ENCODE measurements at places on chromosomes 2 and 18.

DNA sequence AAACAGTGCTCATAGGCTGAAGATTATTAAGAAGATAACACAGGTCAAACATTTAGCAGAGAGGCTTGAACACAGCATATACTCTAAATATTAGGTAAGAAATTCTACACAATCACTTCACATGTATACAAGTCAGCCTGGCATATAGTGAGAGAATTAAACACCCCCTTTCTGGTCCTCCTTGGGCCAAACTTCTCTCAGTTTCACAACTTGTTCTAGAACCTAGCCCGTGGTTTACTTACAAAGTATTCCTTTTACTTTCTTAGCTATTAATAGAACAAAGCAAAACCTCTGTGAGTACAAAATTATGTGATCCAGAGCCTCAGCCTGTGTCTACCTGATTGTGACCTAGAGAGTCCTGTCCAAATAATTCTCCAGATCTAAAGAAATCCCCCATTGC, 562.8 kb downstream of the TNS1 start:
- DNase-seq, result peak; percentile 33

- no peak for DNase-seq
Observed at GRCh38 chr2:907706-908105, 42.9 kb upstream of the SNTG2 start.

GRCh38 chr18:60053747-60054304, 154.0 kb downstream of the PMAIP1 start:
- peak; percentile 100 for DNase-seq

GRCh38 chr18:38940863-38941531, 1375.4 kb upstream of the CELF4 start:
- DNase-seq, result peak; percentile 100

DNA sequence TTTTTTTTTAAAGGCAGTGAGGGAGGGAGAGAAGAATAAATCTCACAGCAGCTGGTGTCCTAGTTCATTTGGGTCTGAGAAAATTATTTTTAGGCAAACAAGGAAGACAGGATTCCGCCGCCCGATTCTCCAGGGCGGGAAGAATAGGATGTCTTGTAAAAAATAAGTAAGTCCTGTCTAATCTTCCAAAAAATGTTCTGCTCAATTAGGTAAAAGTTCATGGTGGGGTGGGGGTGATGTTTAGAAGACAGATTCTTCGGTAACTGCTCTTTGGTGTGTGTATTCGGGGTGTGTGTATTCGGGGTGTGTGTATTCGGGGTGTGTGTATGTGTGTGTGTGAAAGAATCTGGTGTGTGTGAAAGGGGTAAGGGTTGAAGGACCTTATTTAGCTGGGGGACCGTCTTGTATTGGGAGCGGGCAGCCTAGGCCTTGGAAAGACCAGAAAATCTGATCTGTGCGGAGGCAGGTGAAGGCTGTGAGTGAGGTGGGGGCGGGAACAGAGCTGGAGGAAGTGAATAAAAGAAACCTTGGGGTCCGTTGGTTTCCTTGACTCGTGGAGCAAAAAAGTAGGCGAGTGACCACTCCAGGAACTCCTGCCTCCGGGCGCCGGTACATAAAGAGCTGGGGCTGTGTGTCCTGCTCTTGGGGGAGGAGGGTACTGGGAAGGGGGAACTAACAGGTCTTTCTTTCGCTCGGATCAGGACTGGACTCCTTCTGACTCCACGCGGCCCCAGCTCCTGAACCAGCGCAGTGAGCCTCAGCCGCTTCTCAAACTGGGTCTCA, 4.4 kb upstream of the PAX3 start:
- no peak for DNase-seq

GRCh38 chr2:39682066-39682692, 16.5 kb downstream of the TMEM178A start:
- DNase-seq, result no peak

- DNase-seq, result no peak
Observed at GRCh38 chr2:197378086-197378485, 56.7 kb downstream of the SF3B1 start.

GRCh38 chr2:121505005-121505404, 25.7 kb upstream of the RNU4ATAC start:
- DNase-seq, result peak; percentile 98

DNA sequence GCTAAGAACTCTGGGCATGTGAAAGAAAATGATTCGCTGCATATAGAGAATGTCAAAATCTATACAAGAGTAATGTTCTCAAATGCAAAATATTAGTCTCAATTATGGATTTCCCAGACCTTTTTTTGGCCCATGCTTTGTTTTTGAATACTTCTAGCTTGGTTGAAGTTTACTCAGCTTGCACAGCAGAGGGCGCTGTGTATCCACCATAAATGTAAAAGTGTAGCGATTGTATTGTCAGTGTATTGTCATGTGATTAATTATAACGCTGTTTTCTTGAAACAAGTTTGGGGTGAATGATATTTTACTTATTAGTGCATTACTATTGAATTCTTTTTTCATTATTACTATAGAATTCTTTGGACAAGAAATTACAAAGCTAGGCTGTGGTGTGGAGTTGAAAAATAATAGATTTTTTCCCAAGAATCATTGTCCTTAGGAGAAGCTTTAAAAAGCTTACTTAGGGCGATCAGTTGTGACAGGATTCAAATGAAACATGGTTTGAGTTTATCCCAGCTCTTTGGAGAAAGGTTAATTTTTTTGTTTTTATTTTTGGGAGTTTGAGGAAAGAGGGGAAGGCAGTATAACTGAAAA, 98.3 kb downstream of the PIK3C3 start:
- peak; percentile 56 for DNase-seq

DNA sequence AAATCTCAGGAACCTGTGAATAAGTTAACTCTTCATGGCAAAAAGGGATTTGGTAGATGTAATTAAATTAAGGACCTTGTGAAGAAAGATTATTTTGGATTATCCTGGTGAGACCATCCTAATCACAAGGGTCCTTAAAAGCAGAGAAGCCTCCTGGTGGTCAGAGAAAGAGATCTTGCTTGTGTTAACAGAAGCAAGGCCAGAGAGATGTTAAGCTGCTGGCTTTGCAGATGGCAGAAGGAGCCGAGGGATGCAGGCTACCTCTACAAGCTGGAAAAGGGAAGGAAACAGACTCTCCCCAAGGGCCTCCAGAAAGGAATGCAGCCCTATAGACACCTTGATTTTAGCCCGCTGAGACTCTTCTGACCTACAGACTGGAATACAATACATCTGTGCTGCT, 197.0 kb downstream of the STK39 start:
- DNase-seq, result no peak

GRCh38 chr2:173692068-173692467, 273.1 kb downstream of the SP3 start:
- no peak for DNase-seq

- DNase-seq, result no peak
Observed at GRCh38 chr2:1140389-1141003, 189.8 kb downstream of the SNTG2 start.

DNA sequence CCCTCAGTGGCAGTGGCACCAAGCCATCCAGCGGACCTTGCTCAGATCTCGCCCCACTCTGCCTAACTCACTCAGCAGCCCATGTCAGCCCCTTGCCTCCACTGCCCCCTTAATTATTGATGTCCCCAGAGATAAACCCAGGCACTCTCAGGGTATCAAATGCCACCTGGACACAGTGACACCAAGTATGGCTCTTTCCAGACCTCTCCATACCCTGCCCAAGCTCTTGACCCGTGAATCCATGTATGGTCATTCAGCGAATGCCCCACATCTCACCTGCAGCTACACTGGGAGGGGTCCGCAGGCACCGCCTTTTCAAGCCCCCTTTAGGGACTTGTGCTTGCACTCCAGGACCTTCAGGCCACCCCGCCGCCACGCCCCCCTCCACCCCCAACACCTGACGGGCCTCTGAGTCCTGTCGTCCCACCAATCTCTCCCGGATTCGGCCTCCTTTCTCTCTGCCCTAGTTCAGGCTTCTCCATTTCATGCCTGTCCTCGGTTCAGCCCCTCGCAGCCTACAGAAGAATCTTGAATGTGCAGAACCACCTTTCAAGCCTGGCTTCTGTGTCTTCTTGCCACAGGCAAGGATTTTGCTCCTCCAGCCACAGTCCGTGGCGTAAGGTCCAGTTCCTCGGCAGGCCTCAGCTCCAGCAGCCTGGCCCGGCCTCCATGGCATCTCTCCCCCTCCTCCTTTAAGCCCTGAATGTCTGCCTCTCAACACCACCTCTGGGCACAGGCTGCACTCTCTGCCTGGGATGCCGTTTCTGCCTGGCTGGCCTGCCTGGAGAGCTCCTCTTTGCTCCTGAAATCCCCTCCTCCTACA, 54.1 kb upstream of the ODC1 start:
- no peak for DNase-seq

DNA sequence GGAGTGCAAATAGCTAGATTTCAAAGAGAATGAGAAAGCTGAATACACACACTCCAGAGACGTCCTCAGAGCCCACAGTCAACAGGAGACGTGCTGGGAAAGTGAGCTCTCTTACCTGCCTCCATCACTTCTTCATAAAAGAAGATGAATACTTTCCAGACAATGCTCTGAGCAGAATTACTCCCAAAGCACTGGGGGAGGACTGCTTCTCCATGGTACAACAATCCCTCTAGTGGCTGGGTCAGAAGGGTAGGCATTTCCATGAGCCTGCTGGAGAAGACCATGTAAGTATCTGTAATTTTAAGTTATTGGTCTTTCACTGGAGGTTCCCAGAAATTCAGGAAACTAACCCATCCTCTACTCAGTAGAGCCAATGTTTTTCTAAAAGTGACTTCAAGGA, 190.3 kb downstream of the RBM43 start:
- DNase-seq, result peak; percentile 29

- DNase-seq, result no peak
Observed at GRCh38 chr2:118902266-118903028, 39.5 kb upstream of the MARCO start.

- no peak for DNase-seq
Observed at GRCh38 chr2:216665717-216666116, 29.6 kb downstream of the IGFBP5 start.

DNA sequence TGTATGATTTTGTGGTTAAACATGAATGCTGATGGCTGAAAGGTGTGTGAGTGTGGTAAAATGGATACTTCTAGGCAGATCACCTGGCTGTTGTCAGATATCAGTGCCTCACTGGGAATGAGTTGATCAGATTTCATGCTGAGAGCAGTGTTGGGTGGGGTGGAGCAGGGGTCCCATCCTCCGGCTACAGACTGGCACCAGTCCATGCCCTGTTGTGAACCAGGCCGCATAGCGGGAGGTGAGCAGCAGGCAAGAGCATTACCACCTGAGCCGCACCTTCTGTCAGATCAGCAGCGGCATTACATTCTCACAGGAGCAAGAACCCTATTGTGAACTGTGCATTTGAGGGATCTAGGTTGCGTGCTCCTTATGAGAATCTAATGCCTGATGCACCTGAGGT, 78.7 kb downstream of the GLI2 start:
- no peak for DNase-seq

- peak; percentile 46 for DNase-seq
Observed at GRCh38 chr2:118865106-118865505, 17.7 kb upstream of the EN1 start.

- peak; percentile 5 for DNase-seq
Observed at GRCh38 chr18:61892683-61893308, at the start of gene RNF152. Gene RNF152, minus strand, starts transcription at chr18:61893007. Its CDS starts 76,544 bp downstream, at chr18:61816463.

- peak; percentile 87 for DNase-seq
Observed at GRCh38 chr2:8103085-8103708, 578.7 kb upstream of the ID2 start.

GRCh38 chr18:76202322-76202721, 292.7 kb downstream of the ZNF516 start:
- no peak for DNase-seq

DNA sequence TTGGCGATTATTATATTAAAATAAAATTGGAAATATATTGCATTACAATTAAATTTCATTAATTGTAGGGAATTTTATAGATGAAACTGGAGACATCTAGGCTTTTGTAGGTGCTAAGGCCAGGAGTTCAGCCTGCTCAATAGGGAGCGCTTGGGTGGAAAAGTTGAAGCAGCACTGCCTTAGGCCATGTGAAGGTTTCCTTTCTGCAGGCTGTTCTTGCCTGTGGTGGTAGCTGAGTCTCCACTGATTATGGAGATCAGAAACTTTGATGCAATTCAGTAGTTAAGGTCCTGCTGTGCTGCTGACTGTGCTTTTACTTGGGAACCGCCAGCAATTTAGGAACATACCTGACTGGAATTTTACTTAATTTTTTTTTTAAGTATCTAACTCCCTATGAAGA, 179.9 kb upstream of the BOD1L2 start:
- DNase-seq, result no peak

- DNase-seq, result no peak
Observed at GRCh38 chr18:652131-652530, 5.3 kb upstream of the TYMS start.

DNA sequence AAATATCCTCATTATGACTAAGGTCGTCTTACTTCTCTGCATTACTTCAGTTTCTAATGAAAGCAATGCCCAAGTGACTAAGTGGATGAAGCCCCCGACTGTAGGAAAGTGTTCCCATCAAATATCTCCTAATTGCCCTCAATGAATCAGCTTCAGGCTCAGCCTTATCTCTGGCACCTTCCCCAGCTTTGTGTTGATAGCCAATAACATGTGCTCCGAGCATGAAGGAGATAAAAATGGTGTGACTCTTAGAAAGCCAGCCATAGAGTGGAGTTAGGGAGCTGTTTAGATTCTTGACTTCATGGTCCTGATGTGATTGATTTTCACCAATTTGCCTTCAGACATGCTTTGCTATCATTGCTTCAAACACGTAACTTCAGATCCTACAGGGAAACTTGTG, 339.2 kb upstream of the NRP2 start:
- no peak for DNase-seq

DNA sequence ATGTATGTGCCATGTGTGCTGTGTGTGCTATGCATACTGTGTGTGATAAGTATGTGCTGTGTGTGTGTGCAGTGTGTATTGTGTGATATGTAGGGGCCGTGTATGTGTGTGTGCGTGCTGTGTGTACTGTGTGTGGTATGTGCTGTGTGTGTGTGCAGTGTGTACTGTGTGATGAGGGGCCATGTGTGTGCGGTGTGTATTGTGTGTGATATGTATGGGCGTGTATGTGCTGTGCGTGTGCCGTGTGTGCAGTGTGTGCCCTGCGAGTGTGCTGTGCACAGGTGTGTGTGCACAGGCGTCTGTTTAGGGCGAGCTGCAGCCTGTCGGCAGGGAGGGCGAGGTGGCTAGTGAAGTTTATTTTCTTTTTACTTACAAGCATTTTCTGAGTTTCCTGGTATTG, 16.1 kb downstream of the SNORC start:
- no peak for DNase-seq

- peak; percentile 51 for DNase-seq
Observed at GRCh38 chr2:55718165-55719008, 24.7 kb upstream of the PNPT1 start.

Measured in renal cortical epithelial cell (primary cell).